ENCODE measurements at places on chromosomes 12 and 14. TPM values are rescaled to one million over a fixed set of nuclear protein-coding genes. Genes with fewer than 3 reads are reported as not detected.

Gene LDHB
- total RNA-seq = 890 TPM

Gene TMEM179
- 0.28 TPM for total RNA-seq

Gene FKBP4
- total RNA-seq = 69.6 TPM

Gene CACNA2D4
- 0.38 TPM for total RNA-seq

Gene KRT6C
- total RNA-seq = not detected

Gene TUNAR
- total RNA-seq = not detected

Gene IL26
- under 0.01 TPM for total RNA-seq

Gene CEP128
- total RNA-seq = 11.8 TPM

Gene CPNE8
- total RNA-seq = 17.3 TPM

Gene RPGRIP1
- not detected for total RNA-seq

Gene BMP4
- 10.7 TPM for total RNA-seq

Gene RBP5
- total RNA-seq = not detected

Gene LMNTD1
- total RNA-seq = 0.38 TPM

Gene C12orf60
- total RNA-seq = 1.5 TPM

Gene PZP
- total RNA-seq = not detected

Gene PYGL
- 93.7 TPM for total RNA-seq

Gene PLEK2
- total RNA-seq = 42.0 TPM

Gene INSM2
- not detected for total RNA-seq

Gene PPP1R1A
- not detected for total RNA-seq

Gene LPAR5
- not detected for total RNA-seq

Gene GYS2
- total RNA-seq = not detected

Gene RNFT2
- 4.6 TPM for total RNA-seq

Gene BTG1
- total RNA-seq = 11.6 TPM

Gene SLC41A2
- 41.2 TPM for total RNA-seq

Gene IL23A
- total RNA-seq = 0.28 TPM

Gene RIMBP2
- total RNA-seq = under 0.01 TPM

All from regular cardiac myocyte (primary cell).